CD4-positive, alpha-beta T cell treated with Interleukin-6 for 4 hours (primary cell): ENCODE measurements at places on chromosomes 1 and 21.

GRCh38 chr1:25526753-25527152 is 16.7 kb upstream of the LDLRAP1 start:
- no peak for DNase-seq

DNA sequence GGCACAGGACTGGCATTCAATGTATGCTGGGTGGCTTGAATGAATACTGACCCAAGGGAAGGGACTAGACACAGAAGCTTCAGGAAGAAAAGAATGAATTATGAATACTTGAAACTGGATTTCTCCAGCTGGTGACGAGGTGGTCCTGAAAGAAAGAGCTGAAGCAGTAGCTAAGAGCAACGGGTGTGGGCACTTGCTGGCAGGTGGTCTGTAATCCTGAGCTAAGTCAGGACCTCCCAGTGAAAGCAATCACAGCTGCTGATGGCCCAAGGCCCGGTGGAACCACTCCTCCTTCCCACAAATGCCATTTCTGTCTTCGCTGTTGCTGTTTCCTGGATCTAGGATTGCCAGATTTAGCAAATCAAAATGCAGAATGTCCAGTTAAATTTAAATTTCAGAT is 47.0 kb downstream of the NEK2 start:
- DNase-seq, result no peak

GRCh38 chr1:58896246-58897183 is 112.7 kb upstream of the JUN start:
- no peak for DNase-seq

DNA sequence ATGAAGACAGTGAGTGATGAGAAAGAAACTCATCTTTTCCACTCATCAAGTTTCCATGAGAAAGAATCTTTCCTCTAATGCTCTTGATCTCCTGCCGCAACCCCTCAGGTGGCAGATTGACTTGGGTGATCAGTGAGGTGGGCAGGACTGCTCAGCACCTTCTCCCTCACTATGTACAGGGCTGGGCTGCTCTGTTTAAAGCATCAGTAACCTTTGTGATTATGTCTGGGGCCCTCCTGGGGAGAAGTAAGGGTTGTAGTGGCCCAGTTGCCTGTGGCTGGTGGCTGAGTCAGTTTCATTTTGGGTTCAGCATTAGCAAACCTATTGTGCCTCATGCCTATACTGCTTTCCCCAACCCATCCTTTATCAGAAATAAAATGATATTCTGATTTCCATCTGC is 366.0 kb downstream of the TTLL7 start:
- DNase-seq, result no peak
